ENCODE measurements at places on chromosomes 11 and 22. TPM values are rescaled to one million over a fixed set of nuclear protein-coding genes. Genes with fewer than 3 reads are reported as not detected.

DNA sequence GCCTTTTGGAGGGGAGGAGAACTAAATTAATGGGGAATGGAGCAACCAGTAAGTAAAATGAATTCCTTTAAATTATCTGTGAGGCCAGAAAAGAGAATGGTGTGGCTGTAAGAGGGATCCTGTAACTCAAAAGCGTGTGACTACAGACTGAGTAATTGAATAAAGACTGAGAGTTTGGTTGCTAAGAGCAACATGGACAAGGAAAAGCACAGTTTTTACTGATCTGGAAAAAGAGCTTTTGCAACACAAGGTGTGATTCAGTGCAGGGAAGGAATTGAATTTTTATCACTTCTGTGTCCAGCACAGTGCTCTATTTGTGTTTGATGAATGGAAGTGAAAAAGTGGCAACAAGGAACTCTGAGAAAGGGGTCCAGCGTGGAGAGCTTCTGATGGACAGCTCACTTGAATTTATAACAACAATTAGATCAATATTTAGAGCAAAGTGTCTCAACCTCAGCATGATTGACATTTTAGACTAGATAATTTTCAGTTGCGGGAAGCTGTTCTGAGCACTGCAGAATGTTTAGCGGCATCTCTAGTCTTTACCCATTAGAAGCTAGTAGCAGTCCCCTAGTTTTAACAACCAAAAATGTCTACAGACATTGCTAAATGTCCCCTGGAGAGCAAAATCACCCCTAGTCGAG, 202.8 kb upstream of the BDNF start:
- DNase-seq = peak; percentile 59

GRCh38 chr11:62682518-62682917, 3.6 kb upstream of the UBXN1 start:
- no peak for DNase-seq

GRCh38 chr11:70668204-70669202, 270.2 kb downstream of the CTTN start:
- DNase-seq = no peak

- no peak for DNase-seq
Observed at GRCh38 chr11:112753706-112754105, 207.5 kb upstream of the NCAM1 start.

GRCh38 chr11:10895285-10895684, 37.4 kb upstream of the ZBED5 start:
- no peak for DNase-seq

GRCh38 chr22:19143967-19144400, 467 bp downstream of the ESS2 start:
- no peak for DNase-seq

GRCh38 chr11:113105592-113105991, 144.4 kb downstream of the NCAM1 start:
- no peak for DNase-seq

GRCh38 chr11:12893787-12894672, 115.1 kb upstream of the RASSF10 start:
- peak; percentile 59 for DNase-seq

DNA sequence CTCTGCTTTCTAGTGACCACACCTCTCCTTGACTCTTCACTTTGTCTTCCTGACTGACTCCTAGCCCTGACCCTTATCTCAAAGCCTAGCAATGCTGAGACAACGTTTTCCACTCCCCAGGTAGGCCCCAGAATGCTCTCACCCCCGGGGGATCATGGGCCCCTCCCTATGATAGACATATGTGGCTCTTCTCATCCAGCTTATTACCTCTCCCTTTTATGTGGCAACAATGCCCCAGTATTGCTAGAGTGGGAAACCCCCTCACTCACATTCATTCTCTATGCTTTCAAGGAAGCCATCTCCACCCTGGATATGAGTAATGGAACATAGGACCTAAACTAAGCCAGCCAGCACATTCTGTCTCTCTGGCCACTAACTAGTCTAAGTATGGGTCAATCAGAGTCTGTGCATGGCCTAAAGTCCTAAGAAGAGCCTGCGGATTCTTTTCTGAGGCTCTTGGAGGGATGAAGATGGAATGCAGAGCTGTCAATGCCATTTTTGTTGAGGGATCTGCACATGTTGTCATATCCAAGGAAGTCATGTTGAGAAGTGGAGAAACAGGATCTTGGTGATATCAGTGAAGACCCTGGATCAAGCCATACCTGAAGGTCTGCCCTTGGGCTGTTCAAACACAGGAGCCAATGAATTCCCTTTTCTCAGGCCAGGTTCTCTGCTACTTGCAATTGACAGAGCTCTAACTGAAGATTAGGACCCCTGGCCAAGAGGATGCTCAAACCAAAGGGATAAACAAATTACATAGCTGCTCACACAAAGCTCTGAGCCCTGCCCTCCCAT, 79.8 kb upstream of the GRK3 start:
- DNase-seq = no peak

DNA sequence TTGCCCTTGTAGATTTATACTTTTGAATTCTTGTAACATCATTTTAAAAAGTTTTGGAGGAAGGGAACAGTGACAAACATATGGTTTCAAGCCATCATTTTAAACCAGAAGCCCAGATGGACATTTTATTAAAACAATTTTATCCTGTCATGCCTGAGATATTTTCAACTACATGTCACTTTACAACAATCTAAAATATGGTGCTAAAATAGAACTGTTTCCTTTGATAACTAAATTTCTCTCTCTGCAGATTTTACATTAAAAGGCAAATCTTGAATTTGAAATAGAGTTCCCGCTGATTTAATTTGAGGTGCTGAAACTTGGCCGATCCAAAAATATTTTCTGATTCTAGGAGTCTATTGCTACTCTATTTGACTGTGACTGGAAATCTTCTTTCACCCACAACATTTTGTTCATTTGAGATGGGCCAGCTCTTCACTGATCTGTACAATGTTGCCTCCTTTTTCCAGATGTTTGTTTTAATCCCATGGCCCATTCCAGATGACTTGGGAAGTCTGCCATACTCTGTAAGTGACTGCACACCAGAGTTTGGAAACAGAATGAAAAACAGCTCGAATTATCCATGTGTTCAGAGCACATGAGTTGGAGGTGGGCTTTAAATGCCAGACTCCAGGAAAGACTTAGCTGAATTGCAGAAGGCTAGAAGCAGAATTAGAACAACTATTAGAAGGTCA, 402.5 kb downstream of the TMEM135 start:
- DNase-seq = peak; percentile 88

DNA sequence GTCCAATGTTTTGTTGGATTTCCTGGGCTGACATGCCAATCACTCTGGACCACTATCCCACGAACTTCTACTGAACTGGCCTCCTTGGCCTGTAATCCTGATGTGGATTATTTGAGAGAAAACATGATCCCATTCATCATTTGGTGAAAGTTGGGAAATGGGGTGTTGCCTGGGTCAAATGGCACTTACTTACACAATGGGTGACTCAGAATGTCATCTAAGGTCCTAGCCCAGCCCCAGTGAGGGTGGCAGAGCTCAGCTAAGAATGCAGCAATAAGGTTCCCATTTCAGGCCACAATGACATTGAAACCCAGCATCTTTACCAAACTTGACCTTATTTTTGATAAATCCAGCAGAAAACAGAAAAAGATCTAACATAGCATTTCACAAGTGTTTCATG, 8.0 kb upstream of the DSCAML1 start:
- DNase-seq = no peak

- no peak for DNase-seq
Observed at GRCh38 chr11:71356904-71357303, 91.3 kb downstream of the DHCR7 start.

DNA sequence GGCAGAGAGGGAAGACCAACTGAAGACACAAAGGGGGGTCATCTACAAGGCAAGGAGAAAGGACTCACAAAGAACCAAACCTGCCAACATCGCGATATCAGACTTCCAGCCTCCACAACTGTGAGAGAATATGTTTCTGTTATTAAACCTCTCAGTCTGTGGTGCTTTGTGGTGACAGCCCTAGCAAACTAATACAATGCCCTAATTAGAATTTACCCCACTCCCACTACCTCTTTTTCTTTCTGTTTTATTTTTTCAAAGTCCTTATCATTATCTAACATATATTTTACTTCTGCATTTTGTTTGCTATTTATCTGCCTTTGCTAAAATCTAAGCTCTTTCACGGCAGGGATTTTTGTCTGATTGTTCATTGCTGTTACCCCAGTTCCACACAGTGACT, 2.5 kb upstream of the OR52D1 start:
- DNase-seq = no peak

GRCh38 chr11:22477312-22477711, 139.1 kb downstream of the SLC17A6 start:
- no peak for DNase-seq

GRCh38 chr11:118646393-118646792, 33.1 kb downstream of the TREH start:
- no peak for DNase-seq

GRCh38 chr22:26995235-26995634, 337.8 kb downstream of the MIAT start:
- DNase-seq = no peak

DNA sequence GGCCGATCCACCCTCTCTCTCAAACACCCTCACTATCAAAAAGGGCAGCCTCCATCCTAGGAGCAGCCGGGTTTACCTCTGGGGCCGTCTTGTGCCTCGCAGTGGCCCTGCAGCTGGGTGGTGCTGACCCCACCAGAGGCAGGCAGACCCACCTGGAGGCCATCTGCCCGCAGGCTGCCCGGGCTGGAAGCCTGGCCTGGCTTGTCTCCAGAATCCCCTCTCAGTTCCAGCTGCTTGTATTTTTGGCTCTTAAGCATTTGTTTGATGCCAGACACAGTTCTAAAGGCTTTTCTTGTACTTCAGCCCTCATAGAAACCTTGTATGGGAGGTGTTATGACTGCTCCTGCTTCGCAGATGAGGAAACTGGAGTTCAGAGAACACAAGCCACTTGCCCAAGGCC, 4.2 kb upstream of the NFAM1 start:
- no peak for DNase-seq

- no peak for DNase-seq
Observed at GRCh38 chr11:121626507-121626875, 173.7 kb upstream of the SORL1-AS1 start.

DNA sequence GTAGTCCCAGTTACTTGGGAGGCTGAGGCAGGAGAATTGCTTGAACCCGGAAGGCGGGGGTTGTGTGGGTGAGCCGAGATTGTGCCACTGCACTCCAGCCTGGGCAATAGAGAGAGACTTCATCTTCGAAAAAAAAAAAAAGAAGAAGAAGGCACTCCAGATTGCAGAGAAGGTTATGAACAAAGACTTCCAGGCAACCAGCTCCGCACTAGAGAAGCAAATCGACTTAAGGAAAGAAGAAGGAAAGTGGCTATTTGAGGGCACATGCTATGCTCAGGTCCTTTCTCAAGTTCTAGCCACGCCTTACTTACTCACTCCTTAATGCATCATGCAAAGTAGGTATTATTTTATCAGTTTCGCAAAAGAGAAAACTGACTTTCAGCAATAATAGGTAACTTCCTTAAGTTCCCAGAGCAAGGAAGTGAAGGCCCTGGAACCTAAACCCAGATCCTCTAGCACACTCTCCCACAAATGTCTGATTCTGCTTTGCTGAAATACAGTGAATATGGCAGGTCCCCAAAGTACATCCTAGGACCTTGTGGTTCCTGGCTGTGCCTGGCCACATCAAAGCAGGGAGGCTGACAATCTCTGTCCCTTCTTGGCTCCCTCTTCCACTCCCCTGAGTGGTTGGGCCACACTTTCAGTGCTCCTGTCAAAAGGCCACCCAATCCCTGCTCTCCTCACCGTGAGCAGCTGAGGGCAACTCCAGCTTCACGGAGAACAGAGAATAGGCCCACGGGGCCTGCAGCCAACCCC, 14.2 kb downstream of the CD3E start:
- no peak for DNase-seq

DNA sequence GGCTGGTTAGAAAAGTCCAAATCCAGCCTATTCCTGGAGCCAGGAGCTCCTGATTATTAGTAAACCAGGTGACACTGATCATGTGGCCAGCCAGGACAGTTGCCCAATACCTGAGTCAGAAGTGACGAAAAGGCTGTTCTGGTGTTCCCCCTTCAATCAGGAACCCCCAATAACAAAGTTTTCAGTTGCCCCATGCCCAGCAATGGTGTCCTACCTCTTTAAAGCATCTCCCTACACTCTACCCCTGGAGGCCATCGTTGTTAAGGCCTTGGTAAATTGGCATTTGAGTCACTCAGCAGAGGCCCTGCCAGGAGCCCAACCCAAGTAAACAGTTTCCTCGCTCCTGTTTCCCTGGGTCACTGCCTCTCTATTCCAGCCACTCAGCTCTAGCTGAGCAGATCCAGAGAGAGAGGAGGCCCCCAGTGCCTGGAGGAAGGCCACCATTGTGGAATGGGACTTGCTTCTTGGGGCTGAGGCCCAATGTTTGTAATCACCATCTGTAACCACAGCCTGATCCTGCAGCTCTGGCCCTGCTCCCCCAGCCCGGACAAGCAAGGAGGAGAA, 25.0 kb downstream of the ARHGAP1 start:
- peak; percentile 62 for DNase-seq

- DNase-seq = no peak
Observed at GRCh38 chr11:36150986-36151385, 138.2 kb downstream of the COMMD9 start.

DNA sequence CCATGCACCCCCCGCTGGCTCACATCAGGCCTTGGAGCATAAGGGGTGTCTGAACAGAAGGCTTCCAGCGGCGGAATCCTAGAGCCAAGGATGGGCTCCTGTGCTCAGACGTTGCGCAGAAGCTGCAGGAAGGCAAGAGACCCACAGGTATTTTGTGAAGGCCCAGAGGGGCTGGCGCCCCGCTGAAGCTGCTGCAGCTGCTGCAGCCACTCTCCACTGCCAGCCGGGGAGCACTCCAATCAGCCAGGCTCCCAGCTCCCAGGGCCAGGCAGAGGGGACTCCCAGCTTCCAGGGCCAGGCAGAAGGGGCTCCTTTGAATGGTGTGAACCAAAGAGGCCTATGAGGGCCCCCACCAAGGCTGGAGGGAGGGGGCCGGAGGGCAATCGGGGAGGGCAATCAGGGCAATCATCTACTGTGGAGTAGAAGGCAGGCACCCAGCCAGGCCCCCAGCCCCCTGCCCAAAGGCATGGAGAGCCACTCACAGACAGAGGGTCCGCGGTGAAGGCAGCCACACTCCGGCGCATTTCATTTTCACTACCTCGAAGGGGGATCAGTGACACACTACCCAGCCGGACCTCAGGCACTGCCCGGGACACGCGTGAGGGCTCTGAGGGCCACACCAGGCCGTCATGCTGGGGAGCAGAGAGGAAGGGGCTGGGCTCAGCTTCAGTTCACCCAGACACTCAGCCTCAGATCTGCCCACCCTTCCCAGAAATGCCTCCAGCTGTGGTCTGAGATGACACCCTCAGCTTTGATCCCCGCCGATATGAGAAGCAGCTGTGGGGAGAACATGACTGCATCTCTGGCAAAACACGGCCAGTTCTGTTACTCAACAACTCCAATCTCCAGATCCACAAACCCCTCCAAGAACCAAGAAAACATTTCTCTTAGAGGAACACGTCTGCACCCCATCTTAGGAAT, 11.6 kb upstream of the PDE2A start:
- peak; percentile 83 for DNase-seq

The INS gene
- not detected for polyA plus RNA-seq

The ZNF214 gene
- polyA plus RNA-seq = 2.4 TPM

The PHETA2 gene
- 25.8 TPM for polyA plus RNA-seq

The NCR3LG1 gene
- polyA plus RNA-seq = 0.31 TPM

The CD6 gene
- polyA plus RNA-seq = 0.70 TPM

The FAM83F gene
- polyA plus RNA-seq = 0.73 TPM

The BTBD18 gene
- not detected for polyA plus RNA-seq

The ZNF280A gene
- polyA plus RNA-seq = 0.22 TPM

The VWCE gene
- 7.8 TPM for polyA plus RNA-seq

The GGTLC3 gene
- polyA plus RNA-seq = not detected
